ENCODE measurements at places on chromosomes 4 and X. TPM values are rescaled to one million over a fixed set of nuclear protein-coding genes. Genes with fewer than 3 reads are reported as not detected.

GRCh38 chr4:165806613-165807012 lies 66.4 kb upstream of the TLL1 start:
- no peak for DNase-seq
- H3K36me3 ChIP-seq, result no peaks in the 10 kb centered on the region
- H3K27me3 ChIP-seq, result no peaks in the 10 kb centered on the region
- H3K4me3 ChIP-seq, result no peak overlapping the region
- no peaks in the 10 kb centered on the region for H3K4me1 ChIP-seq

- H3K4me3 ChIP-seq, result no peak overlapping the region
- H3K36me3 ChIP-seq, result peaks cover 86% of the 10 kb centered on the region
- no peak for DNase-seq
Observed at GRCh38 chr4:1959104-1959384, 49.7 kb downstream of the NELFA start.

TMEM255A gene
- not detected for total RNA-seq

GNRHR gene
- total RNA-seq, result not detected
